Urothelium cell line (cell line): ENCODE measurements at places on chromosomes 3 and 15.

GRCh38 chr3:187264911-187265310, 26.6 kb downstream of the MASP1 start:
- DNase-seq: no peak

DNA sequence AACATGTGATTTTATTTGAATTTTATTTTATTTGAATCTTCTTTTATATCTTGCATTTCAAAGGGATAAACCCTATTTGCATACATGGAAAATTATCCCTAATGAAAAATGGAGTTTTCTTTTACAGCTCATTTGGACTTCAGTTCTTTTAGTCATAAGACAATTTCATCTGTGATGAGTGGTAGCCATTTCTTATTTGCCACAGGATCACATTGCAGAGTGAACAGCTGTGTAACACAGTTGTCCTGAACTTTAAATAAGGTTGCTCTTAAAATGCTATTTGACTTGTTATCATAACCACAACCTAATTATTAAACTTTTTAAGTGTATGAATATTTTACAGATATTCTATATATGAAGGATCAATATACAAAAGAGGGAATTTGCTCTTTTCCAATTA, 221.7 kb upstream of the ROPN1 start:
- no peak for DNase-seq

DNA sequence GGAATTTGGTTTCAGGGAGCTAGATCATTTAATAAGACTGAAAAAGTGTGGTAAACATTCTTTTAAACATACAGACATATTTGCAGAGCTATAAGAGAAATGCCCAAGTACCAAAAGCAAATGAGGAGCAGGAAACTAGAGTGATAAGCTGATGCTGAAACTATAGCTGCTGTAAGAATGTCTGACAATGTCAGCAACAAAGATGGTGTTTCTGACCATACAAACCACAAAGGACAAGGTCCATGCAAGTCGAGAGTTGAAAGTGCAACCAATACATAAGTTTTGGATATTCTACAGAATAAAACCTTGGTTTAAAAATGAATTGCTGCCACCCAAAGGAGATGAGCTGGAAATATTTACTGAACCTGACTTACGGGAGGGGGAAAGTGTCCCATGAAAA, 610.2 kb downstream of the TBL1XR1 start:
- no peak for DNase-seq

DNA sequence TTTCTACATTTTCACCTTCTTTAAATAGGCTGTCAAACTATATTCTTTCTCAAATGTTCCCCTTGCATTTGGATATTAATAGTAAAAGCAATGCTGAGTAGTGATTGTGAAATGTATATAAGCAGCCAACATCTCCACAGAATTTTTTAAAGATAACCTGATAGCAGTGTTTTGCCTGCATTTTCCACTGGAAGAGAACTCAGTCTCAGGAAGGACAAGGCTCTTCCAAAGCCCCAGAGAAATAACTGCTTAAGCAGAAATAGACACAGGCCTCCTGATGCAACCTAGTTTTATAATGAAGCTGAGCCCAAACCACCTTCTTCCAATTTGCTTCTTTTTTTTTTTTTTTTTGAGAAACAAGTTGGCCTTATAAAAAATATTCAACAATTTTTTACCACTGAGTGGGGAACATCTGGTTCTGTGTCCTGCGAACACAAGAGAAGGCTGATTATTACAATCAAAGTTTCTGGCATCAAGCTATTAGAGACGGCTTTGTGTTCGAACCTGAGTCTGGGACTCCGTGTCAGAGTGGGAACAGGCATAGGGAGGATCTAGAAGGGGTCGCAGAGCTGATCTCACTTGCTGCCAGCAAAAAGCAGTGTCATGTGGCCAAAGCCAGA, 332.5 kb upstream of the TBL1XR1 start:
- no peak for DNase-seq

DNA sequence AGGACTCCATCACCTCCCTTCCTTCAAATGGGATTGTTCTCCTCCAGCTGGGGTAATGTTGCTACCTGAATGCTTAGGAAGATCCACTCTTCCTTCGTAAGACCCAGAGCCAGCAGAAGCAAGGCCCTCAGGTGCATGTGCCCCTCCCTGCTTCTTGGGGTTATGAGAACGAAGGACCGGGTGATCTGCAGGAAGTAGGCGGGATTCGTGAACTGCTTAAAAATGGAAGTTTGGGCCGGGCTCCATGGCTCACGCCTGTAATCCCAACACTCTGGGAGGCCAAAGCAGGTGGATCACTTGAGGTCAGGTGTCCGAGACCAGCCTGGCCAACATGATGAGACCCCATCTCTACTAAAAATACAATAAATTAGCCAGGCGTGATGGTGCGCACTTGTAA, 8.0 kb downstream of the TLR9 start:
- DNase-seq: no peak

DNA sequence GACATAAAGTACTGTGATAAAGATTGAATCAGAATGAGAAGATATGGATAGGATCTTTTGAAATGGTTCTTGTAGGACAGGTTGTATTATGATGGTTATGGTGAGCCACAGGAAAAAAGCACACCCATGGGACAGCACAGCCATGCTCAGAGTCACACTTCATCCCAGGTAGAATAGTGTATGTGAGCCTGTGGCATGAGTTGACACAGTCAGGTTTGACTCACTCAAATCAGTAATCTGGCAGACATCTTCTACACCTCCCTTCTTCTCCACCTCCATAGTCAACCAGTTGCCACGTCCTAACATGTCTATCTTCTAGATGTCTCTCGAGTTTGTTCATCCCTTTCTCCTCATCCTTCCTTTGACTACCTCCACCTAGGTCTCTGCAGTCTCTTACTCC, 176.0 kb downstream of the RBMS3 start:
- DNase-seq: no peak

DNA sequence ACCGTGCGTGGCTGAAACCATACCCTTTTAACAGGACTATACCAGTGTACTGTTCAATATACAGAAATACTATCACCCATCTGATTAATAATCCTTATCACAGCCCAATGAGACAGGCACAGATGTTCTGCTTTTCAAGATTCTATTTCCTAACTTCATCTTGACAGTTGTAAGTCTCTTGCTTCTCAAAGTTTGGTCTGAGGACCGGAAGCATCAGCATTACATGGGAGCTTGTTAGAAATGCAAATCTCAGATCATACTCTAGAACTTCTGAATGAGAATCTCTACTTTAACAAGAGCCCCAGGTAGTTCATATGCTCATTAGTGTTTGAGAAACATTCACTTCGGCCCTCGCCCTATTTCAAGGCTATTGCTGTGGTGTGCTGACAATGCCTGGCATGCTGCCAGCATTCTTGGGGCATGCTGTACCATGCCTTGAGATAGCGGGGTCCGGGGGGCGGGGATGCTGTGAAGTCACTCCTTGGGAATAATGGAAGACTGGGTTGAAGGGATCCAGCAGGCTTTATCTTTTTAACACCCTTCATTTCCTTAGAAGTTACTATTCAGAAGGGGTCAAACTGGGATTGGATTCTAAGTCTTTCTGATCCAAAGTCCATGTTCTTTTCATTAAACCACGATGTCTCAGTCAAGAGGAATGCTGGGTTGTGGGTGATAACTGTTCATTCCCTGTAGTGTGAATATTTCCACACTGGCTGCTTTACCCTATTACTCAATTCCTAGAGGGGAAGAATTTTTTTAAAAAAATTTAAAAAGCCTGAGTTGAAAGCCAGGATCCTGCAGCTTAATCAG, 194.7 kb downstream of the LPP start:
- peak; percentile 83 for DNase-seq
